ENCODE measurements at places on chromosomes 5 and 9.

DNA sequence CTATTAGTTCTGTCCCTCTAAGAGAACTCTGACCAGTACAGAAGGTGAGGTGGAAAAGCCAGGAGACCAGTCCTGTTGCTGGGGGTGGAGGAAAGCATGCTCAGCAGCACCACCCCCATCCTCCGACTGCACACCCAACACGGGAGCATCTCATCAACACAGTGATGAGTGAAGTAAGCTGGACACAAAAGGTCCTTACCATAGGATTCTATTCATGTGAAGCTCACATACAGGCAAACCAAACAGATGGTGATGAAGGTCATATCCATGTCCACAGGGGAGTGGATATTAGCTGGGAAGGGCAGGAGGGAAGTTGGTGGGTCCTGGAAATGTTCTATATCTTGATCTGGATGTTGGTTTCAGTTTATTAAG is 14.8 kb upstream of the MARCHF6 start:
- DNase-seq: no peak

GRCh38 chr9:5800969-5801738 is 31.8 kb downstream of the ERMP1 start:
- DNase-seq: peak; percentile 18

- no peak for DNase-seq
Measured at GRCh38 chr5:6713274-6714225, at the start of gene TENT4A. Gene TENT4A, plus strand, starts transcription at chr5:6713432. Its CDS starts 552 bp downstream, at chr5:6713984.

GRCh38 chr9:127116957-127117356 is 5.5 kb downstream of the ANGPTL2 start:
- DNase-seq: no peak

DNA sequence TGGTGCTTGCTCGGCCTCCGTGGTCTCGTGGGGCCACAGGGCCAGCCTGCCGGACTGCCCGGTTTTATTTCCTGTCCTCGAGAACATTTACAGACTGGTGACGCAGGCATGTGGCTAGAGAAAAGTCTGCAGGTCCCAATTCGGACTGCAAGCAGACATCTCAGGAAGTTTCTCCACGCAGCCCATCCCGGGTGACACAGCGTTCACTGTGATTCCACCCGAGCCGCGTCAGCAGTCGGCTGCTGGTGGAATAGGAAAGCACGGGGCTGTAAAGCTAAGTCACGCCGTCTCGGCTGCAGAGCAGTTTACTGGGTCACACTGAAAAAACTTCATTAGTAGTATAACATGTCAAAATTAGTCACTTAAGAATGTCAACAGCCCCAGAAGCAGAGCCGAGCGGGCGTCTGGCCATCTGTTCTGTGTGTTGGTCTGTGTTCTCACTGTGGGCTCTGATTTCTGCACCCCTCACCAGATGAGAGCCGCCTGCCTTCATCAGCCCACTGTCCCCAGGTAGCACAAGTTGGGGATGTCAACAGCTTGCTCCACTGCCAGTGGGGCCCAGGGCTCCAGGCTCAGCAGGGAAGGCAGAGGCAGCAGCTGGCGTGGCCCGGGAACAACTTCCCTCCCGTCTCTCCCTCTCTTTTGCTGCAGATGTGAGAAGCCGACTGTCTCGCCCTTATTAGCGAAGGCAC is 363.7 kb downstream of the IRX2 start:
- DNase-seq: no peak

- DNase-seq: peak; percentile 42
Measured at GRCh38 chr9:13088720-13089427, 190.6 kb downstream of the MPDZ start.

DNA sequence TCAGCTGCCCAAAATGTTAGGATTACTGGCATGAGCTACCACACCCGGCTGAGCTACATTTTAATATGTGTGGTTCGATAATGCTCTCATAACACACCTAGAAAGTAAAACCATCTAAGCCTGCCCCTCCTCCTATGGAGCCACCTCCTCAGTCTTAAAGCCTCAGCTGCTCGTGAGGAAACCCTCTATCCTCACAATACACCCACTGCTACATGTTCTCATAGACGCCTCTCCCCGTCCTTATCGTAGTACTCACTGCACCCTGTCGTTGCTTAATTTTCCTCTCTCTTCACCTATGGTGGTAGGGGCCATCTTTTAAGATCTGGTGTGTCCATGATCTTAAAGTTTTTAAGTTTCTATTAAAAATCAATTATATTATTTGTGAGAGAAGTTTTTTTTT is 72.9 kb downstream of the RCL1 start:
- no peak for DNase-seq

DNA sequence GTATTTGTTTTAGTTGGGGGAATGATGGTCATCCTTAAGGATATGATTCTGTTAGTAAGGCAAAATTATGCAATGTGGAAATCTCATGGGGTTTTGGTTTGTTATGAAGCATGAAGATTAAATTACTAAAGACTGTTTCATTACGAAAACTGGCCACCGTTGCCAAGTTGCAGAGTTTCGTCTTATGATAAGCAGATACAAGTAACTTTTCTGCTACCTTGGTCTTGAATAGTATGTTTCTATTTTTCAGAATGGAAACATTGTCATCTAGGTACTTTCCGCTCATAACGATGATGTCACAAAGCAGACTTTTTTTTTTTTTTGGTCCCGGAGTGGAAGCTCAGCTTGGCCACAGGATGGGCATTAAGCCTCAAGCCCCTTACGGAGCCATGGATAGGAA is 4.2 kb downstream of the CCNI2 start:
- DNase-seq: peak; percentile 69

- no peak for DNase-seq
Measured at GRCh38 chr5:130092991-130093390, 188.7 kb downstream of the CHSY3 start.

GRCh38 chr5:80414113-80414512 is 6.2 kb downstream of the ZFYVE16 start:
- no peak for DNase-seq

DNA sequence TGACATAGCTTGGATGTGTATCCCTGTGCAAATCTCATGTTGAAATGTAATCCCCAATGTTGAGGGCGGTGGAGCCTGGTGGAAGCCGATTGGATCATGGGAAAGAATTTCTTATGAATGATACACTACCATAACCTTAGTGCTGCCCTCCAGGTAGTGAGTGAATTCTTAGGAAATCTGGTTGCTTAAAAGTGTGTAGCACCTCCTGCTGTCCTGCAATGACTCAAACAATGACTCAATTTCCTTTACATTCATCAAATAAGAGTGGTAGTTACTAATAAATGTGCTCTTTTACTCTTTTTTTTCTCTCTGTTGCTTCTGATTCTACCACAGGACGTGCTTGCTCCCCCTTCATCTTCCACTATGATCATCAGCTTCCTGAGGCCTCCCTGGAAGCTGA is 1696.0 kb upstream of the CDH9 start:
- peak; percentile 5 for DNase-seq

- DNase-seq: no peak
Measured at GRCh38 chr5:72407078-72407477, 86.9 kb downstream of the PTCD2 start.

DNA sequence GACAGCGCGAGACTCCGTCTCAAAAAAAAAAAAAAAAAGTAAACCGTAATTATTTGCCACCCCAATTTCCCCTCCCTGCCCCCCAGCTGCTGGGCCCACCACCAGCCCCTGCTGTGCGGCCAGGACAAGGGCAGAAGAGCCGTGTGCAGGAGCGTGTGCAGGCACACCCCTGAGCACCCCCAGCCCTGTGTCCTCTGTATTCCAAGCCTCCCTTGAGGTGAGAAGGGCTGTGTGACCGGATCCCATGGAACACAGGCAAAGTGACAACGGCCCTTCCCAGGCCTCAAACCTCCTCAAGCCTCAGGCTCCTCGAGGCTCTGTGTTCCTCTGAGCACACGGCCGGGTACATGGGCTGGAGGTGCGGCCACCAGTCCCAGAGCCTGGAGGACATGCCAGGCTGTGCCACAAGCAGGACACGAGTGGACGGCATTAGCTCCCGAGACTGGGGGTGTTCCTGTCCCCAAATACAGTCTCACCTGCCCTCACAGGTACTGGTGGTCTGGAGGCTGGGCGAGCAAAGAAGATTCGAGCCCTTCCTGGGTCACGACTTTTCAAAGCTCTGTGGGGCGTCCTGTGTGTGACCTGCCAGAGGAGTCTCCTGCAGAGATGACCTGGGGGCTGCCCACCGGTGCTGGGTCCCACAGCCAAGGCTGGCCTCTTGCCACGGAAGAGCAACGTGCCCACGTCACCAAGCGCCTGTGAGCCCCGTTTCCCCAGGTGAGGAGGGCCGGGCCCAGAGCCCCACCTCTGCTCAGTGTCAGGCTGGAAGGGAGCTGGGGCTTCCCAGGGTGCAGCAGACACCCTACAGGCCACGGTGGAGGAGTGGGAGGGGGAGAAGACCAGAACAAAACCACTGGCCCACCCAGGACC is 47.1 kb upstream of the SIMC1 start:
- no peak for DNase-seq

DNA sequence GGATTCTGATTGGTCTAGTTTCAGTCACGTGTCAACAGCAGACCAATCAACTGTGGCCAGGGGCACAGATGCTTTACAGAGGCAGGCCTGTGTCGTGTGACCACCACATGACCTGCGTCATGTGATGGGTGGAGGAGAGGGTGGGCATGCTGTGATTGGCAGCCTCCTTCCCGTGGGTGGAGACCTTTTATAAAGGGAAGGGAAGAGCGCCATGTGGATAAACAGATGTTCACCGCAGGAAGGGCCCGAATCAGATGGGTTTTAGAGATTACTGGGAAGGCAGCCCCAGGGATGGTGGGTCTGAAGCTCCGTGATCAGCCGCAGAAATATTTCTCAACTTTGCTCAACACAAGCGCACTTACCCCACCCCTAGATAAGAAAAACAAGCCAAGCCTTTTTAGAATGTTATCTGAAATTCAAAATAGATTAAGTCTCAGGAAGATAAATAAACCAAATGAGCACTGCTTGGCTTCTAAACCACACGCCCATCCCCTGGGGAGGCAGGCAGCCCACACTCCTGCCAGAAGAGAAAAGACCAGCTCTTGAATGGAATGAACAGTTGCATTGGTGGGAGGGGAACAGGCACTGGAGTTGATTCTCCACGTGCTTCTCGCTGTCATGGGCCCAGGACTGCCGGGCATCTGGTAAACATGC is 43.6 kb downstream of the ROPN1L start:
- DNase-seq: peak; percentile 91

DNA sequence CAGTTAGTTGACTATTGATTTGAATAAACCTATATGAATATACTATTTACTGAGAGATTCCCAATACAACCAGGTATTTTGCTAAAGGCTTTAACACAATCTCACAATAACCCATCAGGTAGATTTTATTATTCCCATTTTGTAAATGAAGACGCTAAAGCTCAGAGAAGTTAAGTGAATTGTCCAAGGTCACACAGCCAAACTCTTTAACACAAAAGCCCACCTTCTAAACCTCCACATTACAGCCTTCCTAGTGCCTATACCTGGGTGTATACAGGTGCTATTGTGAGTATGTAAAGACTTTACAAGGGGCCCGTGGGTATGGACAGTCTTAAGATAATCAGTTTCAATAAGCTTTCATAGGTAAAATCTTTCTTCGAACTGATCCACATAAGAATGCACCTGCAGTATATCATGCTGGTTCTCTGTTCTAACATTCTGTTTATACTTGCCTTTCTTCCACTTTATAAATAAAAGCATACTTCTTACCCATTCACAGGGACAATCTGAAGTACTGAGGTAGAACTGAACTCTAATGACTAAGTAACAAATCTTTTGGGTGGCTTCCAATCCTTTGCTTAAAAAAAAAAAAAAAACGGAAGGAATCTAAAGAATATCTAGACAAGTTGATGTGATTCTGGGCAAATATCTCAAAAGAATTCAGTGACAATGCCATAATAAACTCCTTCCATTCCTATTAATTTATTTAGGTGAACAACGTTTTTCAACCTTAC is 59.1 kb downstream of the PJA2 start:
- DNase-seq: no peak

DNA sequence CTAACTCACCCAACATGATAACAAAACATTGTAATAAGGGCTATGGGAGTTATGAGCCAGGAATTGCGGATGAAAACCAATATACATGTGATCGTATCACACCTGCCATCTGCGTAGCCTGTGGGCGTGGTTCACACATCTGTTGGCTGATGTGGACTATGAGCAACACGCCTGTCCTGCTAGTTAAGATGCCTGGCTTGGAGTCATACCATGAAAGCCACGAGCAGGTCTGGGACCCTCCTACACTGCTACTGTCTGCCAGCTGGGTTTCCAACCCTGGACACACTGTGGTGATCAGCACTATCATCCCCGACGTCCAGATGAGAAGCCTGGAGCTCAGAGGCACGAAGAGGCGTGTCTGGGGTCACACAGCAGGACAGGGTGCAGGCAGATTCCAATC is 40.2 kb downstream of the STK10 start:
- no peak for DNase-seq

- no peak for DNase-seq
Measured at GRCh38 chr5:58543723-58544122, 39.2 kb upstream of the RAB3C start.

DNA sequence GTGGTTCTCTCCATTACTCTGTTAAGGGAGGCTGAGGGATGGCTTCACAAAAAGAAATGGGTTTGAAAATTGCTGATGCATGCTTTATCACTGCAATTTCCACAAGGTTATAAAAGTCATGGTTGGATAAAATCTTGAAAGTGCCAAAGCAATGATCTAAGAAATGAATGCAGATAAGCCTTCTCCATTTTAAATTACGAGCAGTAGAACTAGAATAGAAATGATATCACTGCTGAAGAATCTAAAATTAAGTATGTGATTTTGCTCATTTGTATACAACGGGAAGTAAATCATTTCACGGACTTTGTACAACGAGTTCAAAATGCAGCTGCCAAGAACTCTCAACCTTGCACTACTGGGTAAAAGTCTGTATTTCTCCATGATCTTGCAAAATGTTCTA is 299.0 kb downstream of the PRELID2 start:
- no peak for DNase-seq

DNA sequence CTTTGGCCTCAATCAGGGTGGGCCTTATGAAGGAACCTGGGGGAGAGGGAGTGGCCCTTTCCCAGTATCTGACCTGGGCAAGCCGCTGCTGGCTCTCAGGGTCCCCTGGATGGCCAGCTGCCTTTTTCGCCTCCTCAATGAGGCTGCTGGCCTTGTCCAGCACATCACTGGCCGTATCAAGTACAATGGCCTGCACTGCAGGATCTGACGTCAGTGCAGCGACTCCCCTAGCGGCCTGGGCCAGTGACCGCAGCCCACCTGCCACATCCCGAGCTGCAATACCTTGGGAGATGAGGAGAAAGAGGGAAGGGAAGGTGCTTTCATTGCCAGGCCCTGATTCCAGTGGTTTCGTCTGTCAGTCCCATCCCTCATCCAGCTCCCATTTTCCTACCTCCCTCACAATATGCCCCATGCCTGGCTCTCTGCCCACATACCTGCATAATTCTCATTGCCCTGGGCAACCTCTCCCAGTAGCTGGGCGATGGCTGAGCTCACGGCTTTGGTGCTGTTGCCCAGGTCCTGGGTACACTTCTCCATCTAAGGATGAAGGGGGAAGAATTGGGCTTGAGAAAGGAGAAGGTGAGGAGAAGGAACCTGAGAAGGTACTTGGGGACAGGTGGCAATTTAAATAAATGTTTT is 19.1 kb downstream of the TLN1 start:
- no peak for DNase-seq

DNA sequence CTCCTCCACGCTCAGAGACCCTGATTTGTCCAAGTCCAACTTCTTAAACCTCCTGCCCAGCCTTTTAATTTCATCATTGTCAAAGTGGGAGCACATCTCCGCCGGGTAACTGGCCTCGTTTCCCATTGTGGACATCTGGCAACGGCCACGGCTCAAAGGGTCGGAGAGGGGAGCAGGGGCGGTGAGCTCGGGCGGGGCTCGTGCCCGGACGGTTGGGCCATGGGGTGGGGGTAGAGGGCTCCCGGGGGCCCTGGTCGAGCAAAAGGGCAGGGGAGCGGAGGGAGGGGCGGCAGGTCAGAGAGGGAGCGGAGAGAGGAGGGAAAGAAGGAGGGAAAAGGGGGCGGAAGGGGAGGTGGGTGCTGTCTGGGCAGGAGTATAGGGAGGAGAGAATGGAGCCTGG is at the start of gene PPP3R2:
PPP3R2 (minus strand) TSS at position 174 of the 400 bp plus-strand sequence; CDS start at position 126, 48 bp downstream.
- no peak for DNase-seq
